ENCODE measurements at places on chromosomes 7 and 10.
A peak's percentile ranks its signal among the peaks of the same experiment; 100 is the strongest.

GRCh38 chr10:127349737-127350136 is 153.3 kb upstream of the INSYN2A start:
- no peak for DNase-seq

GRCh38 chr7:18347170-18347569 is 148.4 kb upstream of the HDAC9 start:
- no peak for DNase-seq

- no peak for DNase-seq
Observed at GRCh38 chr10:104457543-104457828, 103.9 kb downstream of the CFAP58 start.

DNA sequence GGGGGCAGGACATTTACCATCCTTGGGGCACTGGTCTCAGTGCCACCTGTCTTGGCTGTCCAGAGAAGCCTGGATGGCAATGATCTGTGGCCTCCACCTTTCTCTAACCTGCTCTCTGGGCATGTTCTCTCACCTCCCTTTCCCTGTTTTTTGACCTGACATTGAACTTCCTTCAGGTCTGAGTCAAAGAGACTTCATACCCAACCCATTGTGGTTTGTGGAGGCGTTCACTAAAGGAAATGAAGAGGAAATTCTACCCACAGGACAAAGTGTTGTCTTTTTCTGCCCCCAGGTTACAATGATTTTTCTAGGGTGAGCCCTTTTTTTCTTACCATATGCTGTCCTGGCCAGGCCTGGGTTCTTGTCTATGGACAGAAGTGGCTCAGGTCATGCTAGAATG is 76.6 kb downstream of the CYP26A1 start:
- DNase-seq = peak; percentile 53

- DNase-seq = no peak
Observed at GRCh38 chr10:125659071-125659470, 23.9 kb downstream of the TEX36 start.

- no peak for DNase-seq
Observed at GRCh38 chr7:157568770-157569584, 232.2 kb downstream of the DNAJB6 start.

DNA sequence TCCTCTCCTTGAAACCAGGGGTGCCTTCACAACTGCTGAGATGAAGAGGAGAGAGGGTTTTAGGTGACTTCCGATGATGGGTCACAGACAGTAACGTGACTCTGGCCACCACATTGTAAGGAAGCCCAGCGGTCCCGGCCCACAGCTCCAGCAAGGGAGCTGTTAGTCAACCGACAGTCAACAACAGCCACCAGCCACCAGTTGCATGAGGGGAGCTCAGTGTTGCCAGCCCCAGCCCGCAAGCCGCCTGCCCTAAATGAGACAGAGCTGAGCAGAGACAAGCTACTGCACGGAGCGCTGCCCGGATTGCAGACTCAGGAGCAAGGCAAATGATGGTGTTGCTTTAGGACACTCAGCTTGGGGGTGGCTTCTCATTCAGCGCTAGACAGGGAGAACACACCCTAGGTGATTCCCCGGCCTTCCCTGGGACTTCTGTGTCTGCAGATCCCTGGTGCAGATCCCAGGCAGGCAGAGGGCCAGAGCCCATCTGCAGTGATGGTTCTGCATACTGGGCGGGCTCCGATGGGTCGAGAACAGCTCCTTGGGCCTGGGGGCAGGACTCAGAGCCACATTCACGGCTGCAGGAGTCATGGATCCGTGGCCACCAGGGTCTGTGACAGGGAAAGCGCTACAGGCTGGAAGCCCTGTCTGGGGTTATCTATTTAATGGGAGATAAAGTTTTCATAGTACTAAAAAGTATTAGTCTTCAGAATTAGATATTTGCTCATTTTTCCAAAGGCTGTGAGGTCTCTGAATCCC is 14.3 kb upstream of the RET start:
- no peak for DNase-seq

GRCh38 chr7:107846324-107846723 is 43.3 kb upstream of the SLC26A3 start:
- DNase-seq = no peak

DNA sequence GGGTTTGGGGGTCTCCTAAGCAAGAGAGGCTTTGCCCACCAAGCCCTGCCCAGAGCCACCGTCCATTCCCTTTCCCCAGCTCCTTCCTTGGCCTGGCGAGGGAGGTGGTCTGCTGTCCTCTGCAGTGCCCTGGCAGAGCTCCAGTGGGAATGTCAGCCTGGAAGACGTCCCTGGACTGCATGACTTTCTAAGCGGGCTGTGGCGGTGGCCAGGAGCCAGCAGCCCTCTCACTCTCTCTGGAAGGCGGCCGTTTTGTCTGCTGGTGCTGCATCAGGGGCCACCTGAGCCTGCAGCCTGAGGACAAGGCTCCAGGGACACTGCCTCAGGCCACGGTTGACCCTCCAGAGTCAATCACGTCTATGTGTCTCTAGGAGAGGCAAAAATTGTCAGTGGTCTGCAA is 271.0 kb downstream of the SKAP2 start:
- no peak for DNase-seq

DNA sequence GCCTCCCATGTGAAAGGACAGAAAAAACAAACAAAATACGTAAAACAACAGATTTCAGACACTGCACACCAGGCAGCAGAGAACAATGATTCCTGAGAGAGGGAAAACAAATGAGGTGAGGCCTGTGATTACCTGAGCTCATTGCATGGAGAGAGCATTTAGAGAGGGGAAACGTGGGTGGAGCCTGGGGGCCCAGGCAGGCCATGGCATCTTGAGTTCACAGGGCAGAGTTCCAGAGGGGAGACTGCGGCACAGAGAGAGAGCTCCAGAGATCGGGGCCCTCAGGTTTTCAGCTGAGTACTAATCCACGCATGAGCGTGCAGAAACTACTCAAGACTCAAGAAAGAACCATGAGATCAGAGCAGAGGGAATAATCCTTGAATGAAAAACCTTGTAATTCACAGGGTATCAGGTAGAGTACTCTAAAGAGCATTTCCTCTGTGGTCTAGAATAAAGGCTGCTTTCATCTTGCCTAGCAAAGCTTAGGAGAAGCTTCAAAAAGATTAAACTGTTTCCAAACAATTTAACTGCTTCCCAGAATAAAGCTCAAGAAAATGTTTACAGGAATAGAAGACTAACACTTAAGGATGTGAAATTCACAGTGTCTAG is 46.6 kb upstream of the ARHGAP12 start:
- no peak for DNase-seq

GRCh38 chr10:5532618-5533097 is 7.9 kb downstream of the CALML3 start:
- no peak for DNase-seq

- DNase-seq = no peak
Observed at GRCh38 chr7:12633582-12633981, 53.9 kb upstream of the ARL4A start.

- no peak for DNase-seq
Observed at GRCh38 chr10:25890995-25891394, 43.0 kb upstream of the MYO3A start.

GRCh38 chr10:53088961-53089360 is 316.4 kb upstream of the MBL2 start:
- no peak for DNase-seq

GRCh38 chr7:28623105-28623730 is 210.9 kb downstream of the CREB5 start:
- no peak for DNase-seq
